Right ventricle myocardium inferior (tissue), 1 donor: ENCODE measurements at places on chromosomes 16 and 17. TPM values are rescaled to one million over a fixed set of nuclear protein-coding genes. Genes with fewer than 3 reads are reported as not detected.

Gene TBC1D26
- not detected for total RNA-seq

Gene MYH1
- not detected for total RNA-seq

Gene USP6
- total RNA-seq: 0.08 TPM

Gene ZNF598
- 18.5 TPM for total RNA-seq

Gene TLCD3B
- not detected for total RNA-seq

Gene AARS1
- 61.7 TPM for total RNA-seq

Gene NPW
- total RNA-seq: not detected

Gene CDK5R1
- total RNA-seq: 1.3 TPM

Gene GRB7
- 2.4 TPM for total RNA-seq

Gene RNF157
- total RNA-seq: 19.4 TPM

Gene GLIS2
- 16.0 TPM for total RNA-seq

Gene CD300LG
- total RNA-seq: 16.6 TPM

Gene OR1A1
- not detected for total RNA-seq
